ENCODE measurements at places on chromosomes 1 and 21.

DNA sequence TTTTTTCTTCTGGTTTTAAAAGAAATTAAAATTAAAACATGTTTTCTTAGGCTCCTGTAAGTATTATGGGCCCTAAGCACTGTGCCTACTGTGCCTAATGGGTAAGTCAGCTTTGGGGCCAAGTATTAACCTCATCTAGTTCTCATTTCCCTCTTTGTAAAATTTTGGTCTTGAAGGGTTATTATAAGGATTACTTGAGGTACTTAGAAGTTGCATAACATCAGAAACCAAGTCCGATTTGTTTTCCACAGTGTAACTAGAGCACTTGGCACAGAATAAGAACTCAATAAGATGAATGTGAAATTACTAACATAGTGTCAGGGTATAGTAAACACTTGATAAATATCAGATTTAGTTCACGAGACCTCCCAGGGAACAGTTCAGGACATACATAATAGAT, 16.4 kb upstream of the OSBPL9 start:
- no peak for DNase-seq

GRCh38 chr1:4396551-4396950, 257.9 kb upstream of the AJAP1 start:
- DNase-seq = no peak

- peak; percentile 80 for DNase-seq
Measured at GRCh38 chr1:31762726-31763670, 1.1 kb downstream of the ADGRB2 start.

- DNase-seq = no peak
Measured at GRCh38 chr1:15110867-15111230, 42.7 kb upstream of the TMEM51 start.

DNA sequence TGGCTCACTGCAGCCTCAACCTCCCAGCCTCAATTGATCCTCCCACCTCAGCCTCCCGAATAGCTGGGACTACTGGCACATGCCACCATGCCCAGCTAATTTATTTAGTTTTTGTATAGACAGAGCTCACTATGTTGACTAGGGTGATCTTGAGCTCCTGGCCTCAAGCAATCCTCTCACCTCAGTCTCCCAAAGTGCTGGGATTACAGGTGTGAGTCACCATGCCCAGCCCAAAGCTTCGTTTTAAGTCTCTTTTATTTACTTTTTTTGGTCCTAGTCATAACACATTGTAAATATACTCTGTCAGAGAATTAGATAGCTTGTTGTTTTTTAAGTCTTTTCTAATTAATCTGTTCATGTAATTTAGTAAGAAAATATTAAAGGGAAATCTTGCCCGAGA, 42.8 kb downstream of the KCNK1 start:
- DNase-seq = no peak

- peak; percentile 97 for DNase-seq
Measured at GRCh38 chr1:113389953-113390834, at the start of gene MAGI3. Gene MAGI3, plus strand, starts transcription at chr1:113390515. Its CDS starts 519 bp downstream, at chr1:113391034.

- DNase-seq = no peak
Measured at GRCh38 chr1:81998165-81998564, 197.4 kb downstream of the ADGRL2 start.

- DNase-seq = no peak
Measured at GRCh38 chr1:216662681-216663080, 60.5 kb downstream of the ESRRG start.

GRCh38 chr1:224629965-224630364, 13.8 kb downstream of the CNIH3 start:
- DNase-seq = peak; percentile 4

DNA sequence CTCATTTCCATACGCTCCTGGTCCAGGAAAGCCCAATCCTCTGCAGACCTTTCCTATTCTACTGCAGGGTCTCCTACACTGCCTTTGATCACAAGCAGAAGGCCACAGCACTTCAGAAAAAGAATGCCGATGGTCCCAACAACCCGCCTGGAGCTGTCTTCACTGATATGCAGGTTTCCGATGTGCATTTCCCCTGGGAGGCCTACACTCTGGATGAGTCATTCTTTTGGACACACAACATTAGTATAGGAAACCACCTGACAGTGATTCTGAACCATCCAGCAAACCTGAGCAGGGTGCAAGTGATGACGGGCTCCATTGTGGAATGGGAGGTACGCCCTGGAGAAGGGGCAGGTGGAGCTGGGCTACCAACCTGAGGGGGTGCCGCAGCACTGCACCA, 15.0 kb downstream of the PCAT6 start:
- DNase-seq = no peak

GRCh38 chr1:84311296-84311695, 9.8 kb downstream of the SAMD13 start:
- no peak for DNase-seq
